Heart left ventricle (tissue), 16 donors: ENCODE measurements at places on chromosomes 4 and X.

DNA sequence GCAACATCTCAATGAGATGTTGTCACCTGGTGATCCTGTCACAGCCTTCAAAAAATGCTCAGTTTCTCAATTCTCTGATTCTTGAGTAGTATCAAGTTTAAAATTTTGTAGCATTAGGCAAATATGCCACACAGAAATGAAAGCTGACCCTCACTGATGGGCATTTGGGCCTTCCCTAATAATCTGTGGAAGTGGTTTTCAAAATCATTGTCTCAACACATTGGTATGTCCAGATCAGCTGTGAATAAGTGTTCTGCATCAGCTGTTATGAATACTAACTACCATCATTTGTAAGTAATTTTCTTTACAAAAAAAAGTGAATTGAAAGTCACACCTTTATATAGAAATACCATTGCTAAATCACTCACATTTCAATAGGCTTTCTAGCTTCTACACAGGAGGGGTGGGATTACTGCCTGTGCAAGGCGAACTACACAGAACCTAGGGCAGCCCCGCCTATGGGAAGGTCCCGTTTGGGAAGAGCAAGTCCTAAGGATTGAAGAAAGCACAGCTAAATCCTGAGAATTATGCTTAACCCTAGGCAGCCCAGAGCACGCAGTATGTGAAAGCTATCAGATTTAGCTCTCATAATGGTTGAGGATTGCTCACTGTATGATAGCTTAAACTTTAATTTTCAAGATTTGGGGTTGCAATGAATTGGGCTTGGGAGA lies 73.4 kb downstream of the GPC3 start:
- no peak for DNase-seq
- H3K27me3 ChIP-seq: no peaks in the 10 kb centered on the region
- no peak overlapping the region for H3K4me3 ChIP-seq
- H3K27ac ChIP-seq: no peak overlapping the region
- no peaks in the 10 kb centered on the region for H3K4me1 ChIP-seq

GRCh38 chrX:77967631-77968030 lies 1.8 kb downstream of the PGAM4 start:
- no peaks in the 10 kb centered on the region for H3K27me3 ChIP-seq
- no peak overlapping the region for H3K27ac ChIP-seq
- no peak overlapping the region for H3K4me3 ChIP-seq
- H3K4me1 ChIP-seq: no peaks in the 10 kb centered on the region

DNA sequence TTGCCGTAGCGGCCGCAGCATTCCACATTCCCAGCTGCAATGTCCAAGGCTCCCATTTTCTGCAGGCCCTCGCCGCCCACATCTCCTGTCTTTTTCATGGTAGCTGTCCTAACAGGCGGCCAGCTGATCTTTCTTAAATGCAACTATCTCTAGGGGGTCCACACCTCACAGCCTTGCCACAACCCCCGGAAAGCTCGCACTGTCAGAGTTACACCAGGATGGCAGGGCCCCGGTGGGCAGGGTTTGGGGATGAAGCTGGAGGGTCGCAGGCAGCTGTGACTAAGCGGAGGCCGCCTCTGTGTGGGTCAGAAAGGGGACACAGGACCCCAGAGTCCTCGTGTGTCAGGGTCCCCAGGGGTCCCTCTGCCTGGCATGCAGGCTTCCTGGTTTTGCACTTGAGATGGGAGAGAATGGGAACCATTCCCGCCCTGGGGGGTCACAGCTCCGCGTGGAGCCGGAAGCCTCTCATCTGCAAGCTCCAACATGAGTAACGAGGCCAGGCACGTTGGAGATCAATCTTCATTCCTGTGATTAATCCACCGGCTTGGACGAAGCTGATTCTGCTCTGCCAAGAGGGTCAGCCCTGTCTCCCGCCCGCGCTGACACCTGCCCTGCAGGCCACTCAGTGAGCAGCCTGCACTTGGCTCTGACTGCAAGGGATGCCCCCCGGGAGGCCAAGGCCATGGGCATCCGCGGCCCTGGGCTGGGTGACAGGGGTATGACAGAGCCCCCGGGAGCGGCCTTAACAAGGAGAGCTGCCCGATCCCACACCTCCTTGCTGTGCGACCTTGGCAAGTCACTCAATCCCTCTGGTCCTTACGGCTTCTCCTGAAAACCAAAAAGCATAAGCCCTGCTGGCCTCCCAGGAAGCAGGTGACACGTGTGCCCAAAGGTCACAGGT lies 97.9 kb downstream of the ADRA2C start:
- no peak overlapping the region for H3K4me3 ChIP-seq
- no peaks in the 10 kb centered on the region for H3K36me3 ChIP-seq
- H3K27me3 ChIP-seq: peaks cover 12% of the 10 kb centered on the region

DNA sequence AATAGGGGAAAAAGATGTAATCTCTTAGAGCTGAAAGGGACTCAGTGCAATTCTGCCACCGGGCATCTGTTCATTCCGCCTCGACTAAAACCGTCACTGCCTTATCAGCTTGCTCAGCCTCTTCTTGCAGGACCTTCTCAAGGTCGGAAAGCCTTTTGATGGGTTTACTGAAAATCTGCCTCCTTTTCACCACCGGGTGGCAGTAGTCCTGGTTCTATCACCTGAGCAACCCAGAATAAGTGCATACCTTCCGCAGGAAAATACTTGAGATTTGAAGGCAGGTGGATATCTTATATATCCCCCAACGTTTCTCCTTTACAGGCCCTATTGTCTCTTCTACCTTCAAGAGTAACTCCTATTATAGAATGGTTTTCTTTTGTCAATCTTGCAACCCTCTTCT lies 103.4 kb upstream of the PAK3 start:
- H3K36me3 ChIP-seq: no peaks in the 10 kb centered on the region
- no peak for DNase-seq
- H3K27me3 ChIP-seq: no peaks in the 10 kb centered on the region
- no peak overlapping the region for H3K4me3 ChIP-seq
- no peaks in the 10 kb centered on the region for H3K4me1 ChIP-seq

- H3K36me3 ChIP-seq: no peaks in the 10 kb centered on the region
- peaks cover 72% of the 10 kb centered on the region for H3K27me3 ChIP-seq
- no peak overlapping the region for H3K4me3 ChIP-seq
- no peak for DNase-seq
- H3K4me1 ChIP-seq: no peaks in the 10 kb centered on the region
These were observed 40.0 kb upstream of the ADRA2C start for GRCh38 chr4:3725936-3726870.

GRCh38 chr4:95694411-95694810 lies 145.5 kb upstream of the PDHA2 start:
- no peaks in the 10 kb centered on the region for H3K27me3 ChIP-seq
- no peaks in the 10 kb centered on the region for H3K36me3 ChIP-seq
- no peak for DNase-seq
- H3K4me3 ChIP-seq: no peak overlapping the region
- H3K27ac ChIP-seq: no peak overlapping the region
- H3K4me1 ChIP-seq: no peaks in the 10 kb centered on the region

GRCh38 chr4:113588895-113589668 lies 172.5 kb downstream of the CAMK2D start:
- H3K4me3 ChIP-seq: no peak overlapping the region
- H3K36me3 ChIP-seq: no peaks in the 10 kb centered on the region
- peaks cover 6% of the 10 kb centered on the region for H3K4me1 ChIP-seq
- no peak for DNase-seq
- no peak overlapping the region for H3K27ac ChIP-seq

DNA sequence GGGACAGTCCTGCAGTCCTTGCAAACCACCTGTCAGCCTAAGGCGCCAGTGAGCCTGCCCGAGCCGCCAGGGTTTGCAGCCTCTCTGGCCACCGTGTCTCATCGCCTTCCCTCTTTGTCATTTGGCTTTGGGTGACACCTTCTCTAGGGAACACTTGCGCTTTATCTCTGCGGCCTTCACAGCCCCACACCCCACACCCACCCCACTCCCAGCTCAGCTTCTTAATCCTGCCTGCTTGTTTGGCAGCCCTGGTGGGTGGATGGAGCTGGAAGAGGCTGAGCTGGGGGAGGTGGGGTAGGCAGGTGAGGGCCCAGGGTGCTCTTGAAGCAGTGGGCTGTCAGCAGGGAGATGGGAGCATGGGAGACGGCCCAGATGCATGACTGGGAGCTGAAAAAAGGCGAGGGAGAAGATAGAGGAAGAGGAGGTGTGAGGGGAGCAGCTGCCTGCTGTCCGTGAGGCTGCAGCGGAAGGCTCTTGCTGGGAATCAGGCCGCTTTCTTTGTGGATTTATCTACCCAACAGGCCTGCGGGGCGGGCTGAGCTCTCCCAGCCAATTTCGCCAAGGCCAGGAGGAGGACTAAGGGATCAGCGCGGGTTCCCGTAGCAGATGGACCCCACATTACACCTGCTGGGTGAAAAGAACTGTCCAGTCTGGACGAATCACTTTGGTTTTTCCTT lies 97.5 kb upstream of the STOX2 start:
- no peaks in the 10 kb centered on the region for H3K27me3 ChIP-seq
- DNase-seq: no peak
- no peaks in the 10 kb centered on the region for H3K36me3 ChIP-seq
- H3K4me1 ChIP-seq: peaks cover 16% of the 10 kb centered on the region

DNA sequence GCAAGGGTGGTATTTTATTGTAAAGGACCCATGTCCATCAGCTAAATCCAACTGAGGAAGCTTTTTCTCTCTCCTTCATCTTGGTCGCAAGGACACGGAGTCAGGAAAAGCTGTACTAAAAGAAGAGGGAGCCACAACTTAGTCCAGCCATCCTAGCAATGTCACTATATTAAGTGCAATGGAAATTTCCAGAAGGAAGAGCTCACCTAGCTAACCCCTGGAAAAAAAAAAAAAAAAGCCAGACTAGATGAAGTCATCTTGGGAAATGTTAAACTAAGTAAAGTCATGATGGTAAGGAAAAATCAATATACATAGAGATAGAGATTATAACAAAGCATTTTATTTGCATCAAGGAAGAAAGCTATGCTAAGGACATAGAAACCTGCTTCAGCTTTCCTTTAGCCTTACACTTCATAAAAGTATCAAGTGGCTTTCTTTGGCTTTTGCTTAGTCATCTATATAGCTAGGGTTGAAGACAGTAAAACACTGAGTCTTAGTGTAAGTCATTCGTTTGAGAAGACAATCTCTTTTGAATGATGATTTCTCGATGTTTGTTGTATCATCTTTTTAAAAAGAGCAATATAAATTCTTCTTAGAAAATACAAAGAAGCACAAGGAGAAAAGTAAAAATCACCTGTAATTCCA lies 18.6 kb upstream of the CA5B start:
- H3K36me3 ChIP-seq: no peaks in the 10 kb centered on the region
- DNase-seq: no peak
- no peak overlapping the region for H3K27ac ChIP-seq
- no peaks in the 10 kb centered on the region for H3K4me1 ChIP-seq
- no peaks in the 10 kb centered on the region for H3K27me3 ChIP-seq

DNA sequence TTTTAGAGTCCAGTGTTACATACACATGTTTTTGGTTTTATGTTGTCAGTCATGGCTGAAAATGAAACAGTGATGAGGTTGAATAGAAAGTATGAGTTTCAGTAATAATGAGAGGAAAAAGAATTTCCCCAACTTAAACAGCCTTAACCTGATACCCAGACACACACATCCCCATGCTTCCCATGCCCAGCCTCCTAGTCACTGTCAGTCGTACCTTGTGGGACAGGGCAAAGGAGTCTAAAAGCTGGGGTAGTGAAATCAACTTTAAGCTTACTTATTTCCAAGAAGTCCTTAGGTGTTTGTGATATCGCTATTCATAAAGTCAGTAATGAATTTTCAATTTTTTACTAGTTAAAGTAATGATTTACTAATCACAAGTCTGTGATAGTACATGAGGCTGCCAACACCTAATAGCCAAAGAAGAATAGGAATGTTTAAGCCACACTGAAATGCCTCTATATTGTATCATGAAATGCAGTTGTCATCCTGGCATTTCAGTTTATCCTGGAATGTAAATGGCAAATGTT lies 24.3 kb upstream of the GPR34 start:
- peak overlapping the region; percentile 29 for H3K27ac ChIP-seq
- H3K36me3 ChIP-seq: peaks cover 5% of the 10 kb centered on the region
- DNase-seq: no peak
- H3K27me3 ChIP-seq: no peaks in the 10 kb centered on the region
- H3K4me3 ChIP-seq: no peak overlapping the region
- H3K4me1 ChIP-seq: peaks cover 5% of the 10 kb centered on the region

DNA sequence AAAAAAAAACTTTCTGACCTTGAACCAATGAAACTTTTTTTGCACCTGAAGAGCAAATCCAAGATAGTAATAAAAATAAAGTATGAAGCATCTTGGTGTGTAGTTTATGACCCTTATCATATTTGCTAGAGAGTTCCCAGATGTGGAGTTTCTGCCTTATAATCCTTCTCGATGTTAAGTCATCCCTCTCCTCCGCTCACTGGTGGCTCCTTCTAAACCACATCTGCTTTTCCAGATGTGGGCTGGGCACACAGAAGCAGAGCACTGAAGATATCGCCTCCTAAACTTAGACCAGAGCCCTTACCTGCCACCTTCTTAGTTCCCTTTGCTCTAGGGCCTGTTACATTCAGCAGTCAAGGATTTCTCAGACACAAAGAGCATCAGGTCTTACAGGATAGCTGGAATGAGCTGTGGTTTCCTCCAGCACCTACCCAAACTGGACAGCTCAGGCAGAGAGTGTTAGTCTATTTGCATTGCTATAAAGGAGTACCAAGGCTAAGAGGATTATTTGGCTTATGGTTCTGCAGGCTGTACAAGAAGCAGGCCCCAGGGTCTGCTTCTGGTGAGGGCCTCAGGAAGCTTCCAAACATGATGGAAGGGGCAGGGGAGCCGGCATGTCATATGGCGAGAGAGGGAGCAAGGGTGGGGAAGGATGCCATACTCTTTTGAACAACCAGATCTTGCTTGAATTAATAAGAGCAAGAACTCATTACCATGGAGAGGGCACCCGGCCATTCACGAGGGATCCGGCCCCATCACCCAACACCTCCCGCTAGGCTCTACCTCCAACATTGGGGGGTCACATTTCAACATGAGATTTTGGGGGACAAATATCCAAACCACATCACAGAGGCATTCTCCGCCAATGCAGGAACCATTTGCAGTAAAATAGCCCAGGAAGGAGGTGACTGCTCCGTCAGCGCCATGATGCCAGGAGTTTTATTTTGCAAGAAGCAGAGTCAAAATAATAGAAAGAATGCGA lies 75.6 kb upstream of the HELT start:
- no peak overlapping the region for H3K27ac ChIP-seq
- H3K36me3 ChIP-seq: no peaks in the 10 kb centered on the region
- H3K27me3 ChIP-seq: no peaks in the 10 kb centered on the region
- no peak overlapping the region for H3K4me3 ChIP-seq
- H3K4me1 ChIP-seq: no peaks in the 10 kb centered on the region

GRCh38 chr4:38612646-38613414 lies 51.2 kb upstream of the KLF3 start:
- no peaks in the 10 kb centered on the region for H3K36me3 ChIP-seq
- H3K4me1 ChIP-seq: no peaks in the 10 kb centered on the region
- no peak for DNase-seq
- no peak overlapping the region for H3K27ac ChIP-seq

- DNase-seq: peak; percentile 30
- H3K27ac ChIP-seq: no peak overlapping the region
- H3K27me3 ChIP-seq: no peaks in the 10 kb centered on the region
- H3K36me3 ChIP-seq: no peaks in the 10 kb centered on the region
These were observed 39.4 kb upstream of the PPARGC1A start for GRCh38 chr4:23929248-23929647.

- no peak overlapping the region for H3K4me3 ChIP-seq
- H3K36me3 ChIP-seq: no peaks in the 10 kb centered on the region
- no peak for DNase-seq
These were observed 31.2 kb downstream of the SLC2A9 start for GRCh38 chr4:9989918-9990635.
